ENCODE measurements at places on chromosomes 12 and 14.

DNA sequence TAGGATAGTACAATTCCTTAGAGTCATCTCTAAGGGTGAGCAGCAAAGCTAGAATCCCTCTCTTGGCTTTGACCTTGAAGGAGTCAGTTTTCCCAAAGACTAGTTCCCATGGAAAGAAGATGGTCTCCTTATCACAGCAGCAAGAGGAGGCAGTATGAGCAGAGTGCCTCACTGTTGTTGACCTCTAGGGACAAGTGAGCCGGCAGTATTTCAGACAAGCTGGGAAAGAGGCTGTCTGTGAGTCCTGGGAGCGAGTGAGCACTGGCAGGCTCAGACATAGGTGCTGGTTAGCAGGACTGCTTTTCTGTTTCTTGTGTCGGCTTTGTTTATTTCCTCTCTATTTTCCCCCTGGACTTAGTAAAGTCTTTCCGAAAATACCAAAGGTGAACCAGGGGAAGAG is 60.7 kb downstream of the NTF3 start:
- DNase-seq: no peak

- no peak for DNase-seq
These were observed 52.3 kb downstream of the TSPAN9 start for GRCh38 chr12:3129301-3130056.

DNA sequence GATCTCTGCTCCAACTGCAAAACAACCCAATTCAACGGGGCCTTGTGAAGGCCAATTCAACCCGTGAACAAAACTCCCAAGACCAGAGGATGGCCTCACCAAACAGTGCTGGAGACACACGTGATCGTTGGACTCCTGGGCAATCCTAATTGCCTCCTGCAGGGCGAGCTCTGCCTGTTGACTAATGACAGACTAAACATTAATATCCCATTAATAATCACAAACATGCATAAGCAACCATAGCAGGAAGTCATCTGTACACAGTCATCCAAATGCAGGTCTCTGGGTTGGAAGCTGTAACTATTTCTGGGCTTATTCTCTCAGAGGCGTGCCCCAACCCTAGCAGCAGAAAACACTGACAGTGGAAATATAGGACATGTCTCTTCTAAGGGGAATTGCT is 21.0 kb downstream of the ANAPC5 start:
- DNase-seq: peak; percentile 36

- DNase-seq: no peak
These were observed 69.3 kb downstream of the PRKD1 start for GRCh38 chr14:29858299-29858698.

- peak; percentile 45 for DNase-seq
These were observed 2.8 kb downstream of the IRF2BPL start for GRCh38 chr14:77025744-77026165.

DNA sequence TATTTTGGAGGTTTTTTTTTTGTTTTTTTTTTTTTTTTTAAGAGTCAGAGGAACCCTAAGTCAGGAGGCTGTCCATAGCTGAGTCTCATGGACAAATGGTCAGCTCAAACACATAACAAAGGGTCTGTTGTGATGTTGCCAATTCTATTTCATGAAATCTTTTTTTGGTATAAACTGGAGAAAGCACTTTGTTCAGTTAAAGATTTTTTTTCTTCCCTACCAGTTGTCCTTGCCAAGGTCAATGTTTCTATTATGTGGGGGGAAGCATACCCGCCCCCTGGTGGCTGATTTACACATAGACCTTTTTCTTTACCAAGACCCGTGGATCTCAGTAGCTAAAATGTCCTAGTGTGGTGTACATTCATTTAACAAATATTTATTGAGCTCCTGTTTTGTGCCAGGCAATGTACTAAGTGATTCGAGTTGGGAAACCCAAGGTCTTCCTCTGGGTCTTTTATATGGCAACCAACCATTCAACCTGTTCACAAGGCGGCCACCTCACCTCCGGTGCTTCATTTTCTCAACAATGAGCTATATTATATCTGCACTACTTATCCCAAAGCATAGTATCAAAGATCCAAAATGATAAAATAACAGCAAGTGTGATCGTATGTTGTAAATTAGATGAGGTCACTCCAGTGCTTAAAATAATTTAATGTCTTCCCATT is 214.5 kb downstream of the PAH start:
- DNase-seq: peak; percentile 50

GRCh38 chr14:62592877-62593276 is 452.4 kb downstream of the KCNH5 start:
- no peak for DNase-seq

GRCh38 chr12:124566997-124567672 is at the start of gene NCOR2:
Gene NCOR2, minus strand, starts transcription at chr12:124567612. Its CDS starts 72,361 bp downstream, at chr12:124495251.
- peak; percentile 45 for DNase-seq

DNA sequence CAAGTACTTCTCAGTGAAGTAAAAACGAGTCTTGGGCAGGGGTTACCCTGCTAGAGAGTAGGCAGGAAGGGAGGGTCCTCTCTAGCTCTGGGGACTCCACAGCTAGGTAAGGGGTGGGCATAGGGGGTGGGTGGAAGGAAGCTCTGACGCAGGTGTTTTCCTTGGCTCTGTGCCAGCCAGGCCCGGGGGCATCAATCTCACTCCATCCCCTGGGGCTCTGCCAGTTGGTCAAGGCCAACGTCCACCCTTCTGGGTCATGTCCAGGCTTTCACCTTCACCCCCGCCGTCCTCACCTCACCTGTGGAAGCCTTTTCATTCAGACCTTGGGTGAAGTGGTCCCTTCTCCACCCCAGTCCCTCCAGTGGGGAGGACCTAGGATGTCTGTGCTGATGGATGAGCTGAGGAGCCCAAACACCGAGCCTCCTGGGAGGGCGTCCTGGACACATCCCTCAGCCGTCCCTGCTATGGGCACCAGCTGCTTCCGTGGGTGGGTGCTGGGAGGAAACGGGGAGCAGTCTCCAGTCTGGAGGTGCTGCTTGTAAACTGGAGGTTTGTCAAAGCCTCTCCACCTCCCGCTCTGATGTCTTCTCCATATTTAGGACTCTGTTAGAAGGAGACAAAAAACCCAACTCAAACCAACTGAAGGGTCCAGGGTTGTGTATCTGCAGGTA is 71.5 kb upstream of the SFSWAP start:
- DNase-seq: no peak

DNA sequence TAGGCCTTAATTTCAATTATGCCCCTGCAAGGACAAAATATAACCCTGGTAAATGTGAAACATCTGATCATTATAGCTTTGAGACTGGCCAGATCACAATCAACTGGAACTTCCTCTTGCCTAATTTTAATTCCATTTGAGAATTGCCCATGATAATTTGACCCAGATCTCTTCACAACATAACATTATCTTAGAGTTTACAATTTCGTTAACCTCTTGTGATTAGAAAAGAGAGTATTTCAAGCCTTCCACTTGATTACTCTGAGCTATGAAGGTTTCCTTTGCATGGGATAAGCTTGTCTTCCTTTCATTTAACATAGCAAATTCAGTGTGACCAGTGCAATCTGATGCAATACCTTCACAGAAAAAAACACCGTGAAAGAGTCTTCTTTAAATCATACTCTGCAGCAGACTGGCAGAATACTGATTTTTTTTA is 143.6 kb downstream of the DUSP6 start:
- DNase-seq: no peak

DNA sequence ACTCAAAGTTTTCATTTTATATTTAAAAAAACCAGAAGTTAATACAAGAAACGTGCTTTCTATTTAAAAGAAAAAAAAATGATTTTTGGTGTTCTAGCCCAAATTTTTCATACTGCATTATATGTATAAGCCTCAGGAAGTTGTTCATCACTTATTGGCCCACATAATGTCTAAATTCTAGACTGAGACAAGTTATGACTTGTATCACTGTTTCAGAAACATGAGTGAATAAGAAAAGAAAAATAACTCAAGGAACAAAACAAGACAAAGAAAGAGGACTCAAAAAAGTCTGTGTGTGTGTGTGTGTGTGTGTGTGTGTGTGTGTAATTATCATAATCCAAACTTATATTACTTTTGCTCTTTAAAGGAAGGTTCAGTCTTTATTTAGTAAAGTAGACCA is 929.8 kb downstream of the GALC start:
- DNase-seq: no peak

DNA sequence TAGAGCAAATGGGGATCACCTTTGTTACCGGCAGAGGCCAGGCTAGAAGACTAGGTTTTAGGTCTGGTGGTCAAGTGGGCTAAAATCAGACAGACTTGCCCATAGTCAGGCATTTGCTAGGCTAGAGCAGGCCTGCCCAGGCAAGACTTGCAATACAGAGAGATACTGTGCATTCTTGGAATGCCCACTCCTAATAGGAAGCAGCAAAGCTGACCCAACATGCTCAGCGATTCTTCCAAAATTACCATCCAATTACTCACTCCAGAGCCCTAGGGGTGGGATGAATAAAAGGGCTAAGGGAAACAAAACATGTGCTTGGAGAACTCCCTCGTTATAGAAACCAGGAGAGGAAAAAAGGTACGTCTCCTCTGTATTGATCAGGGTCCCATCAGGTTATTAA is 187.8 kb upstream of the AMIGO2 start:
- no peak for DNase-seq

DNA sequence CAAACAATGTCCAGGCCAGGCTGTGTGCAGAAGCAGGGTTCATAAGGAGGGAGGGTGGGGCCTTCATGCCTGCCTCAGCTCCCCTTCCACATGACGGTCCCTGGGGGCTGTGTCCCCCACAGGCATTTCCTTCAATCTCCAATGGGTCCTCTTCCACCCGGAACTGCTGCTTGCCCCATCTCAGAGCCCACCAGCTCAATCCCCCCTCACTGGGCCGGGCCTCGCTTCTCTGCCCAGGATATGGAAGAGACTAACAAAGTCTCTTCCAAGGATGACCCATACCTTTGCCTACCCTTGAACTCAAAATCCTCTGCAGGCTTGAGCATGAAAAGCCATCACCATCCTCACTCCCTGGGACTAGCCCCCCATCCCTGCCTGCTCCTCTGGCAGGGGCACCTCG is 28.4 kb upstream of the FAM181A start:
- no peak for DNase-seq

DNA sequence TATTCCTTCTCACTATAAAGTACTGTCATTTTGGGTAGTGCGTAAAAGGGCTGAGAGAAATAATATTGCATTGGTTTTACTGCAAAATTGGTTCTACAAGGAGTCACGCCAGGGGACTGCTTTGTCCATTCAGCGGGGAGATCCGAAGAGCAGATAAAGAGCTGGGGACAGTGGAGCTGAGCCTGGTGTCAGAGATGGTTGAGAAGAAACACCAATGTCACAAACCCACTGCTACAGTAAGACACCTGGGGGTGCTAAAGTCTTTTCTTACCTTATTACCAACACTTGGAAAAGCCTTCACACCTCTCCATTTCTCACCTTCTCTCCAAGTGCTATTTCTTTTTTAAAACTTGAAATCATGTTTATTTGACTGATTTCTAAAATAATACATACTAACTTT is 14.1 kb downstream of the IL31 start:
- no peak for DNase-seq

DNA sequence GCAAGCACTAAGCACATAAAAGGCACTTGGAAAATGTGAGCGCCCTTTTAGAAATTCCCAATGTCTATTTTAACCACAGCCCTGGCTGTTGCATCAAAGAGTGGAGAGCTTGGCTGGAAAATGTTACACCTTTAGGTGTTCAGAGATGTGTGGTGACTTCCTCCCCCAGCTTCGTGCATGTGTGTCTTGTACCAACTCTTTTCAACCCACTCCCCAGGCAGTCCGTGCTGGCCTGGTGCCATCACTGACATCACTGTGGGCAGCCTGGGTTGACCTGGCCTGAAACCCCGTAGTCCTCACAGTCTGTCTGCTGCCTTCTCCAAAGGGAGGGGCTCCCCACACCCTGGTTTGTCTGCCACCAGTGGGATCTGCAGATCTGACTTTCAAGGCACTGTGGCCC is 101.8 kb downstream of the SCARB1 start:
- DNase-seq: no peak

DNA sequence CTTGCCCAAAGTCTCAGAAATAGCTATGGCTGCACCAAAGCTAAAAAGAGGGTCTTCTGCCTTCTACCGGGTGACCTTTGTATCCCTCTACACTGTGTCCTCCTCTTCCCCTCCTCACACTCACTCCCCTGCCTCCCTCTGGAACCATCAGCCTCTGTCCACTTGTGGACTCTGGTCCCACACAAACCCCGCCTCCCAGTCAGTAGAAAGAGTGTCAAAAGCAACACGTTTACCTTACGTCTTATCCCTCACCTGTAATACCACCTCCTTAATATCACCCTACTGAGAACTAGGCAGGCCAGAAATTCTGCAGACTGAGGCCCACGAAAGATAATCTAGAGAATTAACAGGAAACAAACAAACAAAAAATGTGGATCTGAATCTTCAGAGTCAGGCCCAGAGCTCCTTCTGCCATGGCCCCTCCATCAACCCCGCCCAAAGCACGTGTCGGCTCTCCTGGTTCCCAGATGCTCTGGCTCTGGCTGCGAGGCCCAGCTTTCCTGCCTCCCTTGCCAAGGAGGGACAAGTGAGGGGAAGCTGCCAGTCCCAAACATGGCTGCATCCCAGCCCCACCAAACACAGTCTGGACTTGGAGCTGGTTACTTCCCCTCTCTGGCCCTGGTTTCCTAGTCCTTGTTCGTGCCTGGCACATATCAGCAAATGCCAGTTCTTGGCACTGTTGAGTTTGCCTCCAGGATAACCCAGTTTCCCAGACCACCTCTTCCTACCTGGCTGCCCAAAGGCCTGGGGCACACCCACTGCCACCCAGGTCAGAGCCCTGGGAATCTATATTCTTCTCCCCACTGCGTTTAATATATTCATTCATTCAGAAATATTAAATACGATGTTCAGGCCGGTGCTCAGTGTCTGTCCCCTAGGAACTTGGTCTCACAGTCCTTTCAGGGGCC is 2.7 kb downstream of the ACTN1 start:
- DNase-seq: peak; percentile 42

GRCh38 chr12:104407922-104408321 is 48.8 kb upstream of the CHST11 start:
- DNase-seq: no peak

GRCh38 chr14:103542605-103543088 is 13.7 kb downstream of the TRMT61A start:
- DNase-seq: peak; percentile 51

- no peak for DNase-seq
These were observed 63.3 kb downstream of the GTF2A1 start for GRCh38 chr14:81157431-81157830.

- DNase-seq: no peak
These were observed 13.6 kb downstream of the ACADS start for GRCh38 chr12:120739031-120739762.

GRCh38 chr14:84783511-84783910 is 746.4 kb upstream of the FLRT2 start:
- no peak for DNase-seq
